ENCODE measurements at places on chromosomes 2 and 18. TPM values are rescaled to one million over a fixed set of nuclear protein-coding genes. Genes with fewer than 3 reads are reported as not detected.

Gene CCDC141
- total RNA-seq, result not detected

Gene EPB41L3
- total RNA-seq, result 36.8 TPM

Gene UGT1A3
- not detected for total RNA-seq

Gene NEU4
- total RNA-seq, result not detected

Measured in bronchus fibroblast of lung (primary cell).